ENCODE measurements at places on chromosomes 1 and 21. TPM values are rescaled to one million over a fixed set of nuclear protein-coding genes. Genes with fewer than 3 reads are reported as not detected.

GRCh38 chr21:42056468-42056867 lies 14.6 kb upstream of the UMODL1 start:
- DNase-seq: peak; percentile 24
- no peaks in the 10 kb centered on the region for H3K36me3 ChIP-seq
- H3K27ac ChIP-seq: peak overlapping the region; percentile 57
- no peaks in the 10 kb centered on the region for H3K27me3 ChIP-seq
- H3K4me3 ChIP-seq: peak overlapping the region; percentile 29

DNA sequence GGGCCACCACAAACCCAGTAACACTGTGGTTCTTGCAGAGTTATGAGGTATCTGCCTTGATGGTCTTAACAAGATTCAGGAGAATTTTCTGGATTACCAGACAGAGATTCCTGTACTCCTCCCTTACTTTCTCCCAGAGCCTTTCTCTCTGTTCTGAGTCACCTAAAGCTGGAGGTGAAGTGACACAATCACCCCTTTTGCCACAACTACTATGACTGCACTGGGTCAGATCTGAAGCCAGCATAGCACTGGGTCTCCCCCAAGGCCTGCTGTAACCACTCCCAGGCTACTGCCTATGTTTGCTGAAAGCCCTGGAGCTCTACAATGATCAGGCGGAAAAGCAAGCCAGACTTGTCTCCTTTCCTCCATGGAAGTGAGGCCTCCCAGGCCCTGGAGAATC lies 156.7 kb upstream of the NEGR1 start:
- DNase-seq: peak; percentile 75
- H3K27ac ChIP-seq: peak overlapping the region; percentile 69
- no peaks in the 10 kb centered on the region for H3K27me3 ChIP-seq
- no peak overlapping the region for H3K4me3 ChIP-seq
- H3K4me1 ChIP-seq: peaks cover 30% of the 10 kb centered on the region
- no peaks in the 10 kb centered on the region for H3K36me3 ChIP-seq

DNA sequence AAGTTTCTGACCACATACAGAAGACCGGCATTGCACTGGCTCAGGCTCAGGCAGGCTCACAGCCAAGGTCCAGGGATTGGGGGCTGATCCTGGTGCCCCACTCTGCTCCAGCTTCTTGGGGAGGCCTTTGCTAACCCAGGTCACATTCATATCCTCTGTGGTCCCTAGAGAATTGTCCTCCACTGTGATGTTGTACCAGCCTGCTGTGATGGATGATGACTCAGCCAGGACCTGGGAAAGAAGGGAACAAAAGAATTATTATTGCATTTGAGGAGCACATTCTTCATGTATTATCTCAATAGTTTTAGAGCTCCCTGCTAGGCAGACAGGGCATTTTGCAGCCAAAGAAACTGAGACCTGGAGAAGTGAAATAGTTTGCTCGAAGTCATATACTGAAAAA lies 114.3 kb upstream of the ETV3 start:
- no peak overlapping the region for H3K4me3 ChIP-seq
- peak; percentile 30 for DNase-seq
- no peaks in the 10 kb centered on the region for H3K27me3 ChIP-seq
- no peaks in the 10 kb centered on the region for H3K4me1 ChIP-seq
- no peaks in the 10 kb centered on the region for H3K36me3 ChIP-seq
- H3K27ac ChIP-seq: no peak overlapping the region

GRCh38 chr1:30413111-30413440 lies 310.3 kb downstream of the MATN1 start:
- H3K27me3 ChIP-seq: peaks cover 4% of the 10 kb centered on the region
- H3K4me3 ChIP-seq: no peak overlapping the region
- H3K27ac ChIP-seq: no peak overlapping the region
- no peaks in the 10 kb centered on the region for H3K36me3 ChIP-seq
- H3K4me1 ChIP-seq: peaks cover 2% of the 10 kb centered on the region

UMODL1 gene
- not detected for total RNA-seq

NUP210L gene
- not detected for total RNA-seq

Measured in GM23248 (cell line).